ENCODE measurements at places on chromosomes 5 and 9.

GRCh38 chr9:71567890-71568289 lies 200.4 kb downstream of the CEMIP2 start:
- no peak for DNase-seq

- DNase-seq = no peak
Observed at GRCh38 chr9:69526699-69527098, 145.5 kb downstream of the APBA1 start.

DNA sequence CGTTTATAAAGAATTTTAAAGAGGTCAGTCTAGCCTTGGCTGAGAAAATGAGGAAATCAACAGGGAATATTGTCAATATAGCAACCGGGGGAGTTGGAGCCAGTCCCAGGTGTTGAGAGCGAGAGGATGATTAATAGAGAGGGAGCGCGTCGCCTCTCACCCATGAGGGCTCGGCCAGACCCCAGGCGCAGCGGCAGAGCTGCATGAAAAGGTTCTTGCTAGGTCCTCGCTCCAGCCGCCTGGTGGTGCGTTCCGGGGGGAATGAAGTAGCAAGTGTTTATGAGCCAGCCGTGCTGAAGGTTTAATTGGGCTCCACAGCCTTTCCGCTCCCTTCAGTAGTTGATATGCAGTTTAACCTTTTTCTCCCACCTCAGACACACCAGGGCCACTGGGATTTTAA lies 167.3 kb upstream of the IRX1 start:
- DNase-seq = no peak

GRCh38 chr9:111529787-111530186 lies 4.8 kb downstream of the ZNF483 start:
- no peak for DNase-seq

GRCh38 chr9:136857166-136857565 lies 5.0 kb downstream of the MAMDC4 start:
- DNase-seq = no peak

DNA sequence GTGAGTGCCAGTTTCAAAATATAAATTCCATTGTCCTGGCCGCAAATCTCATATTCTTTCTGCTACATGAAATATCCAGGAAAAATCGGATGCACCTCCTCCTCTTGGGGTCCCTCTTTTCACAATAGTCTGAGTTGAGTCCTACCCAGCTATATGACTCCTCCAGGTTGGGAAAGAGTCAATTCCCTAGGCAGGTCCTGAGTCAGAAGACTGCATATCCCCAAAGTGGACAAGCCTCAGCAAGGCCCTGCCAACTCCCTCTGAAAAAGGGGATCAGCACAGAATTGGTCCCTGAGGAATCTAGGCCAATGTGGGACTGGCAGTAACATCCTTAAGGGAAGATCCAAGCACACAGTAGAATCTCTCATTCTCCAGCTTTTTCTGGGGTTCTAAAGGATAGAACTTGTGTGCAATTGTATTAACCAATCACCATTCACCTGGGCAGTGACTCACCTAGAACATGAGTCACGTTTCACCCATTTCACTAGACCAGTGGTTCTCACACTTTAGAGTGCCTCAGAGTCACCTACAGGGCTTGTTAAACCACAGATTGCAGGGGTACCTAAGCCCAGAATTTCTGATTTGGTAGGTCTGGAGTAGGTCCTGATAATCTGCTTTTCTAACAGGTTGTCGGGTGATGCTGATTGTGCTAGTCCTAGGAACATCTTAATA lies 44.7 kb upstream of the TMEM215 start:
- no peak for DNase-seq

DNA sequence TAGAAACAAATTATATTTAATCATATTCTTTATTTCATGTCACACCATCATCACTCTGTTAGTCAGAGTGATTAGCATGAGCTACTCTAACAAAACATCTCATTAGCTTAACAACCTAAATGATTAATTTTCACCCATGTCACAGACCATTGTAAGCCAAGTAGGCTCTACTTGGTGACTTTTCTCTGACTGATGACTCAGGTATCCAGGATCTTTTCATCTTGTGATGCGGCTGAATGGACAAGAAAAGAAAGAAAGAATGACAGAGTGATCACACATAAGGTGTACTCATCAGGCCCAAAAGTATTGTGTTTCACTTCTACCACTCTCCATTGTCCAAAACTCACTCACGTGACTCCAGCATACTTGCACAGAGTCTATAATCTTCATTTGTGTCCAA lies 299.3 kb downstream of the ANXA1 start:
- DNase-seq = no peak

- DNase-seq = no peak
Observed at GRCh38 chr5:12003680-12004079, 99.4 kb upstream of the CTNND2 start.
